ENCODE measurements at places on chromosomes 7 and 10.

DNA sequence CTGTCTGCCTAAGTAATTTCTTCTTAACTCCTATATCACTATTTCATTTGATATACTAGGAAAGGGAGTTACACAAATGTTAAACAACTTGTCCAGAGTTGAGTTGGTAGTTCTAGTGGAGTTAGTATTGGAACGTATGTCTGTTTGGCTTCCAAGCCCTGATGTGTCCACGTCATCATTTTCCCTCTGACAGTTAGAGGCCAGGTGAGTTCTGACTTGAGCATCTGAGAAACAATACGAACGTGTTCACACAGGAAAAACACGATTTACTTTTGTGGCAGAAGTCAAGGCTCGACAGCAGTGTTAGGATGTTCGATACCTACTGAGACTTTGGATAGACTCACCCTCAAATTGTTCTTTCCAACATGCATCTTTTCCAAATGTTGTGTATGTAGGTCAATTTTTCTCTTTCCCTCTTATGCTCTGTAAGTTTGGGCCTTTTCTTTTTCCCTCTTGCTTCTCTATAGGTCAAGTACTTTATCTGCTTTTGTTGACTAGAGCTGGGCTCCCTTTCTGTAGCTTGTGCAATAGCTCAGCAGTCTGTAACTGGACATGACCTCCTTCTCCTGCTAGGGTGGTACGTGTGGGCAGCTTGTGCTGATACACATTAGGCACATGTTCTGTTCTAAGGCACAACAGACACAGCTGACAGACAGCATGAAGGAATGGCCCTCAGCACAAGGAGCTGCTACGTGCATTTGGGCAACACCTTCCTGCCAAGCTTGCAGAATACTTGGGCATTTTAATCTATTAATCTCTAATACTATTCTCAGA, 222.9 kb downstream of the PTEN start:
- DNase-seq = no peak

GRCh38 chr10:124614003-124614659, 130.0 kb downstream of the FAM53B start:
- no peak for DNase-seq

- DNase-seq = no peak
Observed at GRCh38 chr10:241451-241850, 106.2 kb downstream of the ZMYND11 start.

DNA sequence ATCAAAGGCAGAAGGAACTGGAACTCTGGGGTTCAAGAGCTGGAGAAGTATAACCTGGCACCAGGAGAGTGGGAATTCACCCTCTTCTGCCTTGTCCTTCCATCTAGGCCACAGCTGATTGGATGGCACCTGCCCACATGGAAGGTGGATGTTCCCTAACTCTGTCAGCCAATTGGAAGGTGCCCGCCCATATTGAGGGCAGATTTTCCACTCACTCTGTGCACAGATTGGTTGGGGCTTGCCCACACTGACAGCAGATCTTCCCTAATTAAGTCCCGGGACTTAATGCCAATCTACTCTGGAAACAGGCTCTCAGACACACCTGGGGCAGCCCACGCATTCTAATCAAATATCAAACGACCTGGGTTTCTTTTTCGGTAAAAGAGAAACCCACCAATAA, 1142.3 kb upstream of the CELF2 start:
- no peak for DNase-seq

GRCh38 chr7:35866186-35866585, 65.3 kb downstream of the SEPTIN7 start:
- no peak for DNase-seq

- peak; percentile 13 for DNase-seq
Observed at GRCh38 chr7:25859412-25860274, 292.4 kb upstream of the NFE2L3 start.

DNA sequence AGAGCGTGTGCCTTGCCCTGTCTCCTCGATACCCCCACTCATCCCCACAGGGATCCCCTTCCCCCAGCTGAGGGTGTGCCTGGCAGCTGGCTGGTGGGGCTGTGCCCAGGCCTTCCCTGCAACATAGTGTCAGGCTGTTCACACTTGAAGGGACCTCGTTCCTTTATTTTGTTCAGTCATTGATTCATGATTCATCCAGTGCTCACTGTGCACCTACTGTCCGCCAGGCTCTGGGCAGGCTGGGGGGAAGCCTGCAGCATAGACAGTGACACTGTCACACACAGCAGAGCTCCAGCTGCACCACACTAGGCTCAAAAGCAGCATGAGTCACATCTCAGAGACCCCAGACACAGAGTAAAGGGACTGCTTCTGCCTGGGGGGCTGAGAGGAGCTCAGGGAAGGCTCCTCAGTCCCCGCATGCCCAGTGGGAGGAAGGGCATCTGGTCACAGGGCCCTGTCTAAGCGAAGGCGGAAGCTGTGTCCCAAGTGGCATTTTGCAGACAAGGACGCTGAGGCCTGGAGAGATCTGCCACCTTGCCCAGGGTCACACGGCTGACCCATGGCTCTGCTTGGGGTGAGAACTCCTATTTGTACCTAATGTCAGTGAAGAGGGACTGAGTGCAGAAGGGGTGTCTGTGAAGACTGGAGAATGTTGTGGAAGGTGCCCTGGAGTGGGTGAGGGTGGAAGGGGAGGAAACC, 27.9 kb downstream of the CDH23 start:
- DNase-seq = no peak

All from NAMALWA (cell line).